ENCODE measurements at places on chromosomes 1 and 21. TPM values are rescaled to one million over a fixed set of nuclear protein-coding genes. Genes with fewer than 3 reads are reported as not detected.
A peak's percentile ranks its signal among the peaks of the same experiment; 100 is the strongest.

DNA sequence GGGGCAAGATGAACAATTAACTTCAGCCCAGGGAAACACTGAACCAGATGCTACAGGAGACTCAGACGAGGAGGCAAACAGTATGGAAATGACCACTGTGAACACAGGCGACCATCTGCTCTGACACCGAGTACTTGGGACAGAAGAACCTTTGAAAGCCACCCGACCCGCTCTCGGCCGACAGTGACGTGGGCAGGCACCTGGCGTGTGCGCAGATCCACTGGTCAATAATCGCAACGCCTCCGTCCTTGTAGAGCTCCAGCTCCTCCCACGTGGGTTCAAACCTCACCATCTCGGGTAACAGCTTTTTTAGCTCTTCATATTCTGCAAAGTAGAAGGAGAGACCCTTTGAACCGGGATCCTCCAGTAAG lies 20.3 kb downstream of the POFUT2 start:
- DNase-seq = peak; percentile 31

DNA sequence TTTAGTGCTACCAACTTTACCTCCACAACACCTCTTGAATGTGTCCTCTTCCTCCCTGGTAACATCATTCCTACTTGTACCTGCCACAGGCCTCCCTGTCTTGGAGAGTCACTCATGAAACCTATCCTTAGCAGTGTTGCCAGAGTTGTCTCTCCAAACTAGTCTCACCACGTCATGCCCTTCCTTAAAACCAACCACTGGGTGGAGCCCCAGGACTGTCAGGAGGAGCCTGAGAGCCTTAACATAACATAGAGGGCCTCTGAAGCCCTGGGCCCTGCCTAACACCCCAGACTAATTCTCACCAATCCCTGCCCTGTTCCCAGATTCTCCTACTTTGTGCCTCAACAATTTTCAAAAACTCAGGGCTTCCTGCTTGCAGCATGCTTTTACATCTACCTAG lies 65.3 kb downstream of the ZNF697 start:
- peak; percentile 19 for DNase-seq

GRCh38 chr21:32303385-32303784 lies 4.7 kb downstream of the MRAP start:
- no peak for DNase-seq

GRCh38 chr1:119005724-119006405 lies 17.7 kb upstream of the TBX15 start:
- no peak for DNase-seq

DNA sequence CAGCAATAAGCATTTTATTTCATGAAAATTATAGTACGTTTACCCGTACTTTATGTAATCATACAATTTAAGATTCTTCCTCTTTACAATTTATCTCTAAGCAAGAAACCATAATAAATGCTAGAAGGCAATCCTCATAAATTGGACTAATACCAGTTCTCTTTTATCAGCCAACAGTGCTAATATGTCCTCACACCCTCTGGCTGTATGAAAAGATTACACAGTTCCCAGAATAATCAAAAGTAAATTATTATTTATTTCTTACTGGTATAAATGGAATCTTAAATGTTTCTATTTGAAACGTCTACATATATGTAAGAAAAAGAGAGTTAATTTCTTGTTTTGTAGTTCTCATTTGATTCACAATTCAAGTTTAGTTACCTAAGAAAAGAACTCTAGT lies 3.1 kb upstream of the CDKN2C start:
- DNase-seq = no peak

DNA sequence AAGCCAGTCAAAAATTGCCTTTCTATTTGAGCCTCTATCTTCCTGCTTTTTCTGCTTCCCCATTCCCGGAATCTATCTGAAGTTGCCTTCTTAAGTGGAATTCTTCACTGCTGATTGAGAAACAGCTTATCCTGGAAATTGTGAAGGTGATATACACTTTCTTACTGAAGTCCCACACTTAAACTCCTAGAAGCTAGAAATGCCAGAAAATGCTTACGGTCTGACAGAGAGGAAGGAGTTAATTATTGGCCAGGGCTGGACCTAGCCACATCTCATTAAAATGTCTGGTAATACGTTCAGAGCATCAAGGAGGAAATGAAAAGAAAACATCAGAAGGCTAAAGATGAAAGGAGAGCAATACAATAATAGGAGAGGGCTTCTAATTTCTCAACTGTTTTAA lies 292.5 kb upstream of the SNX7 start:
- no peak for DNase-seq

DNA sequence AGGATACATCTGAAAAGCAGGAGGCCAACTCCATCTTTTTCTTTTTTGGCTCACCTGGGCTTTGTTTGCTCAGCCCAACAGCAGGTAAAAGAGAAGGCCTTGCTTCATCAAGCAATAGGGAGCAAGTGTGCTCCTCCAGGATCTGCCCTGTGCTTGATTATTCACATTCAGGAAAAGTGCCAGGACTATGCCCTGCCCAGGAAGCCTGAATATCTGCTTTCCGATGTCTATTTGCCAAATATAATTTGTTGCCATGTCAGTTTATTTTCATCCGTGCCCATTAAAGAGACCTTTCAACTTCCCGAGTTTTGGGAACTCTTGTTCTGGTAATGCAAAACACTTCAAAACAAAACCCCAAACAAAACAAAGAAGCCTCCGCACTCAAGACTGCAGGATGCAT lies 185.3 kb downstream of the CDC7 start:
- no peak for DNase-seq

DNA sequence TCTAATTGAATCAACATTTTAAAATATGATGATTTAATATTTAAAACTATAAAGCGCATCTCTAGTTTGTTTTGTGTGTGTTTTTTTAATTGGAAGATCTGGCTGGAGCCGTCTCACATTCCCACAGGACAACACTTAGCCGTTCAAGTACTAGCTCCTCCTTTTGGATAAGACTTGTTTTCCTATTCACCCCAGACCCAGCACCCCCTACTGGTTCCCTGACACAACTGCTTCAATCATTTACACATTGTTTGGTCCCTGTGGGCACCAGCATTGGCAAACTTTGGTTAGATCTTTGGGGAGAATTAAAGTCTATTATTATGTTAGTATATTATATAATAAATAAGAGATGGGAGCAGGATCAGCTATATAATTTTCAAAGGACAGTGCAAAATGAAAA lies 34.5 kb downstream of the TYW3 start:
- no peak for DNase-seq

DNA sequence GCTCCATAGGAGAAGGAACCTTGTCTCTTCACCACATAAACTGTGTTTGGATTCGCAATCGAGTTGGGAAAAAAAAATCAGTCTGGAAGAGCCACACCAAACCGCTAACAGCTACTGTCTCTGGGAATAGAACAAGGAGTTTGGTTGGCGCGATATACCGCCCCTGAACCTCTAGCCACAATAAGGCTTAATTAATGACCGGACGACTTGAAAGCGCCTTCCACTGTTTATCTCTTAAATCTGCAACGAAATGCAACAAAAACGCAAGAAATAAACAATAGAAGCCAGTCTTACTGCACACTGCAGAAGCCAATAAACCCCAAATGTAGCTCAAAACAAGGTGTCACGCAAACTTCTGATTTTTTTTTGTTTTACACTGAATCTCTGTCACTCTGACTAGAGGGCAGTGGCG lies 10.9 kb downstream of the BTBD19 start:
- DNase-seq = no peak

GRCh38 chr1:231636157-231636556 lies 9.6 kb downstream of the DISC1 start:
- DNase-seq = no peak

DNA sequence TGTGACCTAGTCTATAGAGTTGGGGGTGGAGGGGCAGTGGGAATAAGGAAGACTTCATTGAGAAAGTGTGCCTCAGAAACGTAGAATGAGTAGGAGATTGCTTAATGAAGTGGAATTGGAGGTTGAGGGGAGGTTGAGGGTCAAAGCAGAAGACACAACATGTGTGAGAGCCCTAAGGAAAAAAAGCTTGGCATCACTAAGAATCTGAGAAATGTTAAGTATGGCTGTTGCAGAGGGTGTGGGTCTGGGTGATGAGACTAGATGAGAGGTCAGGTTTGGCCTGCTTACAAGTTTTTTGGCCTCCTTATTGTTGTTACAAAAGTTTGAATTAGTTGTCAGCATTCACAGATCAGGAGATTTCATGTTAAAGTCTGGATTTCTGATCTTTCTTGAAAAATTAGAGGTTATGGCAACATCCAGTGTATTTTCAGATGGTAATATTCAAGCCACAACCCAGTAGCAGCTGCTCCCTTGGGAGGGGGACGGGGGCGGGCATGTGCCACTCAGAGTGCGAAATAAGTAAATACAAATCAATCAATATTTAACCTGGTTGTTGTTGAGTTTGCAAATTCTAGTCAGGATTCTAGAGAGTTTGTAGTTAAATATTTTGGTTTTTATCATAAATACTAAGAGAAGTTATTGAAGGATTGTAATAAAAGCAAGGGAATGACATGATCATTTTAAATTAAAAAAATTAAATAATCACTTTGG lies 4.3 kb downstream of the MAN1A2 start:
- no peak for DNase-seq

Gene SPRR1B
- total RNA-seq = not detected

Gene FAM78B
- 3.2 TPM for total RNA-seq

Gene KRTAP12-2
- total RNA-seq = not detected

Gene SPRR2F
- total RNA-seq = not detected

Gene EDARADD
- 20.3 TPM for total RNA-seq

Gene PADI1
- total RNA-seq = 0.33 TPM

Gene NBPF6
- total RNA-seq = 0.33 TPM

Gene DEPDC1
- total RNA-seq = 1.5 TPM
